ENCODE measurements at places on chromosomes 3 and 15.

DNA sequence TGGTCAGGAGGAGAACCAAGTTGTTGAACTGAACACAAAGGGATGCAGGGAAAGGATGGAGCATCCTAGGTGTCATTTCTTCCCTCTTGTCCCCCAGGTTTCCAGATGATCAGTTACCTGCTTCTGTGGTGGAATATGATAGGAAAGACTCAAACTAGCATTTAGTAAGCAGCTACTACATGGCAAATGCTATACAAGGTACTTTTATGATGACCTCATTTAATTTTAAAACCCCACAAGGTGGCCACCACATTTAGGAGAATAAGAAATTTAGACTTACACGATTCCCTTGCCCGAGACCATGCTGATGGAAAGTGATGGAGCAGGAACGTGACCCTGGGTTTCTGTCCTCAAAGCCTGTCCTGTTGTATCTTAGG lies 40.9 kb downstream of the CCR4 start:
- DNase-seq, result no peak

GRCh38 chr3:46900007-46900292 lies 22.4 kb downstream of the PTH1R start:
- DNase-seq, result no peak

- DNase-seq, result no peak
These were observed 9.5 kb downstream of the EBLN2 start for GRCh38 chr3:73070675-73071575.

- DNase-seq, result no peak
These were observed 837 bp downstream of the TMC3 start for GRCh38 chr15:81373176-81373575.

- no peak for DNase-seq
These were observed 69.9 kb upstream of the TP63 start for GRCh38 chr3:189561256-189561655.

DNA sequence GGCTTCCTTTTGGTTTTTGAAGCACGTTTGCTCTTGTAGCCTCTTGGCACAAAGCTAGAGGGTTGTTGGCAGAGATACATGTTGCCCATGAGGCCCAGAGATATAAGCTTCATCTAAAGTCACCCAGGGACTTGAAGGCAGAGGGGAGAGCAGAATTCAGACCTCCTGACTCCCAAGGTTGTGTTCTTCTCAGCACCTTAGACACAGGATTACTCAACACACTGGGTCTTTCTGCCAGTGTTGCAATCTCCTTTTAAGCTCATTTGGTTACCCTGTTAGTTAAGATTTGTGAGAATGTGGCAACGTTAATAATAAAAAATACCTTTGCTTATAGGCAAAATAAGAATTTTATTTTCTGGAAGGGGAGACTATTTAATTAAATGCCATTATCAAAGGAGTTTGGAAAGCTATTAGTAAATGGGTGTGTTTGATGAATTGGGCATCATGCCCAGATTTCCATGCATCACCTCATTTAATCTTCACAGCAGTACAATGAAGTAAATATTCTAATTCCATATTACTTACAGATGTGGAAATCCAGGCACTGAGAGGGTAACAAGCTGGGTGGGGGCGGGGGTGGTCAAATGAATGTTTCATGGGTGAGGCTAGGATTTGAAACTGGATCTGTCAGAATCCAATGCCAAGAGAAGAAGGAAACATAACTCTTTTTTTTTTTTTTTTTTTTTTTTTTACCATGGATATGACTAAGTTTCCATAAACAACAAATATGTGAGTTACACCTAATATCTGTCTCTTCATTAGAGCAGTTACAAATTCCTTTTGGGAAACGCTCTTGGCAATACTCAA lies 183.3 kb downstream of the NR1D2 start:
- no peak for DNase-seq
